ENCODE measurements at places on chromosomes 12 and 14. TPM values are rescaled to one million over a fixed set of nuclear protein-coding genes. Genes with fewer than 3 reads are reported as not detected.
A peak's percentile ranks its signal among the peaks of the same experiment; 100 is the strongest.

GRCh38 chr12:119613319-119613936 is 19.9 kb downstream of the TMEM233 start:
- no peaks in the 10 kb centered on the region for H3K36me3 ChIP-seq
- no peak overlapping the region for H3K4me3 ChIP-seq
- DNase-seq = no peak
- no peaks in the 10 kb centered on the region for H3K4me1 ChIP-seq
- H3K27me3 ChIP-seq = no peaks in the 10 kb centered on the region
- H3K27ac ChIP-seq = no peak overlapping the region

DNA sequence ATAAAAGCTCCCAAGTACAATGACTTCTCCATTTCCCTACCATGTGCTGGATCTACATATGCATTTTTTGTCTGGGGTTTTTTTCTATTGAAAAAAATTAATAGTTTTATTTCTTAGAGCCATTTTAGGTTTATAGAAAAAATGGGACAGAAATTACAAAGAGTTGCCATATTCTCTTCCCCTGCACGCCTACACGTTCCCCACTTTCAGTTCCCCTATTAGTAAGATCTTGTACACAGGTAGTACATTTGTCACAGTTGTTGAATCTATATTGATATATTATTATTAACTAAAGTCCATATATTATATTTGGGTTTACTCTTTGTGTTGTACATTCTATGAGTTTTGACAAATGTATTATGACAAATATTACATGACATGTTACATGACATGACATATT is 35.7 kb downstream of the SIX6 start:
- H3K4me1 ChIP-seq = no peaks in the 10 kb centered on the region
- no peaks in the 10 kb centered on the region for H3K36me3 ChIP-seq
- no peaks in the 10 kb centered on the region for H3K27me3 ChIP-seq
- no peak overlapping the region for H3K27ac ChIP-seq

DNA sequence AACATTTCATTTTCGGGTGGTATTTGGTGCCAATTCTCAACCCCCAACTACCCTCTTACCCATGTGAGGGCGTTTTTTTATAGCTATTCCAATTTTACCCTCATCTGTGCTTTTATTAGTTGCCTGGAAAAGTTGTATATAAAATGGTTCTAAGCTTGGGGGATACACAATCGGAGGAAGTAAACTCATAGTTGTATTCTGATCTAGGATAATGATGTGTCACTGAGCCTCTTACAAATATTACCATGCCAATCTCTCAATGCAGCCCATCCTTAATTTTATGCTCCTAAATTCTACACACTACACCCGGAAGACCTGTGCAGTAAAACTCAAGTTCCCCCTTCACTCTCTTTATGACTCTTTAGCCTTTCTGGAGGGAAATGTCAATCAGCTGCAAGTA is 1206.5 kb upstream of the FLRT2 start:
- no peaks in the 10 kb centered on the region for H3K36me3 ChIP-seq
- no peak overlapping the region for H3K4me3 ChIP-seq
- no peak for DNase-seq
- no peaks in the 10 kb centered on the region for H3K4me1 ChIP-seq
- no peaks in the 10 kb centered on the region for H3K27me3 ChIP-seq

DNA sequence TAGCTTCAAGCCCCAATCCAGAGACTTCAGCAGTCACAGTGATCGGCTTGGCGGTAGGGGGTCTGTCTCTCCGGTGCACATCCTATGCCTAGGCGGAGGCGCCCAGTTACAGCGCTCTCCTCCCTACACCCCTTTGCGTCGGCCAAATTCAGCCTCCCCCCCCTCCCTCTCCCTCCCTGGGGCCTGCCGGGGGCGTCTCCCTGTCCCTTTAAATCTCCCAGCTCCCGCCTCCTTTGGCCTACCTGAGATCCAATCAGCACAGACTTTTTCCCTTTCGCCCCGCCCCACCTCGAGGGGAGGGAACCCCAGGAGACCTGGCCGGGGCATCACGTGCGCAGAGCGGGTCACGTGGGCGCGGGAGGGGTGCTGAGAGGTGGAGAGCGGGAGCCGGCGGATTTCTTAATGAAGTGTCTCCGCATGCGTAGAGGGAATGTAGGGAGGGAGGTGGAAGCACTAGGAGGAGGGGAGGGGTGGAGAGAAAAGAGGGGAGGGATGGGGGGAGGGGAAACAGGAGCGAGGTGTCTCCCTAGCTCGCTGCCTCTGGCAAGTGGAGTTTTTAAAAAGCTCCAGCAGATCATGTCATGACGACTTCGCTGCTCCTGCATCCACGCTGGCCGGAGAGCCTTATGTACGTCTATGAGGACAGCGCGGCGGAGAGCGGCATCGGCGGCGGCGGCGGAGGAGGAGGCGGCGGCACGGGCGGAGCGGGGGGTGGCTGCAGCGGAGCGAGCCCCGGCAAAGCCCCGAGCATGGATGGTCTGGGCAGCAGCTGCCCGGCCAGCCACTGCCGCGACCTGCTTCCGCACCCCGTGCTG is at the start of gene HOXC13:
Gene HOXC13 (plus strand): TSS at position 506 of the 815 bp plus-strand sequence. CDS start 76 bp downstream, at position 582.
- H3K27me3 ChIP-seq = peaks cover 10% of the 10 kb centered on the region
- no peak within 1 kb of the TSS for H3K27ac ChIP-seq
- no peak within 1 kb of the TSS for H3K4me3 ChIP-seq
- peaks cover 3% of the 10 kb centered on the region for H3K4me1 ChIP-seq
- no peaks in the 10 kb centered on the region for H3K36me3 ChIP-seq
- peak; percentile 84 for DNase-seq

Gene TIMELESS
- 21.6 TPM for polyA plus RNA-seq
